ENCODE measurements at places on chromosomes 5 and 9.
A peak's percentile ranks its signal among the peaks of the same experiment; 100 is the strongest.

DNA sequence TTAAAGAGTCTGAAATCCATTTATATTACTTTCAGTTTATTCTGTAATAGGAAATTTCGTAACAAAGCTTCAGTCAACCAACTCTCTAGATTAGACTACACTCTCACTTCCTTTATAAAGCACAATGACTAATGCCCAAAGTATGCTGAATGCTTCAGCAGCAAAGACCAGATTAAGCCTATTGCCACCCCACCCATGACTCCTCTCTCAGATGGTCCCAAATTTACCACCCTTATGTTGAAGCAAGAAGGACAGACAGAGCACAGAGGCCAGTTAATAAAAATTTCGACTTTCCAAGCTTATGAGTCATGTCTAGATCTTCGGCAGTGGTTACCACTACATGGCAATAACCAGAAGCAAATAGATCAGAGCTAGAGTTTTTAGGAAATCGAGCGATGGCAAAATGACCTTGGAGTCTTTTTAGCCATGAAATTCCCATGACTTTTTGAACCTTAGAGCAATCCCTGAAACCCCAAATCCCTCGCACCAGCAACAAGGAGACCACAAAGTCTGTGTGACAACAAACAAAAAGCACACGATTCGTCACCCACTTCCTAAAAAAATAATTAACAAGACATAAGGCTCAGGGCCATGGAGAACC is 287.8 kb upstream of the RASA1 start:
- DNase-seq, result no peak

GRCh38 chr9:124616961-124617360 is 109.8 kb upstream of the NR5A1 start:
- no peak for DNase-seq

DNA sequence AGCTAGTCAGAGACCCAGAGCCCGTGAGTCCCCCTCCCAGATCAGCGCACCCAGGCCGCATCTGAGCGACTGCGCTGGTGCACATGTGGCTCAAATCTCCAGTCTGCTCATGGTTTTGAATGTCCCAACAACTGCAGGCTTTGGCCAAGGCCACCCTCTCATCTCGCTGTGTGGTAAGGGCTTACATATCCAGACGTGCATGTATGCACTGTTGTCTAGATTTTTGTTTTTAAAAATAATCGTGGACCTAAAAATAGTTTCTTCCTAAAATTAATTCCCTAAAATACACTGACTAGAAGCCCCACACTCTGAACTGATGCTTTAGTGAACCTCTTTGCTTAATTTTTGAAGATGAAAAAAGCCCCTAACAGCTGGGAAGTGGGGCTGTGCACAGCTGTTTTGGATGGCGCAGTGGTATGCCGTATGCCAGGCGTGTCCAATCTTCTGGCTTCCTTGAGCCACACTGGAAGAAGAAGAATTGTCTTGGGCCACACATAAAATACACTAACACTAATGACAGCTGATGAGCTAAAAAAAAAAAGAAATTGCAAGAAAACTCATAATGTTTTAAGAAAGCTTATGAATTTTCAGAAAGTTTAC is 143.0 kb upstream of the LHFPL2 start:
- DNase-seq, result no peak

- no peak for DNase-seq
Observed at GRCh38 chr9:111056538-111056937, 18.3 kb upstream of the LPAR1 start.

DNA sequence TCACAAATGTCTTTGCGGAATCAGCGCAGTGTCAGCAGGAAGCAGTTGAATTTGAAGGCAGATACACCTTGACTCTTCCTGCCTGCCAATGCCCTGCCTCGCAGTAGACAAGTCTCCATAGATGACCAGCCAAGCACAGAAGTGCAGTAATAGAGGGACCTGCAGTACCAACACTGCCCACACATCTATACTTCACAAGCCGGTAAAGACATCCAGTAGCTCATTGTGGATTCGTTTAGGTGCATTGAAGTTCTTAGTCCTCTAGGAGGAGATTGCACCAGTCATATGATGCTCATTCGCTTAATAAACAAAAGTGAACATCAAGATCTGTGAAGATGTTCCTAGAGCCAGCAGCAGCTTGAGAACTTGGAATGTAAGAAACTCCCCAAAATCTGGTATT is 7.1 kb upstream of the IFNA2 start:
- DNase-seq, result peak; percentile 26

GRCh38 chr9:18183974-18184373 is 290.0 kb upstream of the ADAMTSL1 start:
- no peak for DNase-seq

GRCh38 chr9:114662081-114662989 is 4.7 kb upstream of the TEX53 start:
- DNase-seq, result peak; percentile 68

DNA sequence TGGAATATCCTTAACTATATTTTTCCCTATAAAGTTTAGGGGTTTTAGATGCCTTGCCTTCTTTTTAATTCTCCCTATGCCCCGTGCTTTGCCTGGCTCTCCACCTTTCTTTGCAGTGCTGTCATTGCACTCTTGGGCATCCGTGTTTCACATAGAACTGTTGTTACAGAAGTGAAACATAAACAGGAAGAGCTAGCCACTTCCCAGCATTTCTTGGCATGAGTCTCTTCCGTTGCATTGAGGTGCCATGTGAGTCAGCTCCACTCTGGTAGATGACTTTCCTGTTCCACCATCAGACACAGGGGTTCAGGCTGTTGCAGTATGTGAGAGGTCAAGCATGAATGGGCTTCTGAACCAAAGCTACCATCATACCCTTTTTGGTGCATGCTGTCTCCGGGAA is 73.4 kb downstream of the ANGPTL2 start:
- DNase-seq, result no peak

Measured in memory B cell (primary cell).